ENCODE measurements at places on chromosomes 11 and 22.

DNA sequence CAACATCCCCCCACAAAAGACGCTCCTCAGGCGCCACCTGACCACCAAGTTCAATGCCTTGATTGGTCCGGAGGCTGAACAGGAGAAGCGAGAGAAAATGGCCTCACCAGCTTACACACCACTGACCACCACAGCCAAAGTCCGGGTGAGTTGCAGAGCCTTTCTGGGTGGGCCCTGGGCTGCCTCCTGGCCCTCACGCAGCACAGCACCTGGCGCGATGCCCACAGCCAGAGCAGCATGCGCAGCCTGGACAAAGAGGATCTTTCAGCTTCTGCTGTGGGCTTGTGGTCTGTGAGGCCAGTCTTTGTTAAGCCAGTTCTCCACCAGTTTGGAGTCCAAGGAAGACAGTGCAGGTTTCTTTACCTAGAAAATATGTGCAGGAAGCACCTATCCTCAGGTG, 21.6 kb downstream of the CYB5R2 start:
- no peak for DNase-seq

GRCh38 chr11:70432065-70432464, 33.7 kb downstream of the CTTN start:
- DNase-seq, result no peak

- no peak for DNase-seq
Measured at GRCh38 chr11:69138265-69138664, 17.5 kb upstream of the SMIM38 start.

DNA sequence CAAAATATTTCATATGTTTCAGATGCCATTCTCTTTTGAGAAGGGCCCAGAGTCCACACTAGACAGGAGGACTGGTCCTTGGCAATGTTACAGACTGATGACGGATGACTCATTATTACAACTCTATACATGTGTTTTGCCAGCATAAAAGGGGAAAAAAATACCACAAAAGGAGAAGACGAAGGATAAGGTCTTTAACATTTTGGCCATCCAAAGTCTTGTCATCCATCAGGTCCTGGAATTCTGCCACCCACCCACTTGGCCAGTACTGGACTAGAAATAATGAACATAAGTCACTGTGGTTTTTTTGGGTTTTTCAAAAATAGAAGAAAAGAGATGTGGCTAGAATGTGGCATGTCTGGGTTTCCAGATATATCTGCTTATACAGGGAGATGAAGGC, 57.7 kb upstream of the BDNF start:
- DNase-seq, result no peak

DNA sequence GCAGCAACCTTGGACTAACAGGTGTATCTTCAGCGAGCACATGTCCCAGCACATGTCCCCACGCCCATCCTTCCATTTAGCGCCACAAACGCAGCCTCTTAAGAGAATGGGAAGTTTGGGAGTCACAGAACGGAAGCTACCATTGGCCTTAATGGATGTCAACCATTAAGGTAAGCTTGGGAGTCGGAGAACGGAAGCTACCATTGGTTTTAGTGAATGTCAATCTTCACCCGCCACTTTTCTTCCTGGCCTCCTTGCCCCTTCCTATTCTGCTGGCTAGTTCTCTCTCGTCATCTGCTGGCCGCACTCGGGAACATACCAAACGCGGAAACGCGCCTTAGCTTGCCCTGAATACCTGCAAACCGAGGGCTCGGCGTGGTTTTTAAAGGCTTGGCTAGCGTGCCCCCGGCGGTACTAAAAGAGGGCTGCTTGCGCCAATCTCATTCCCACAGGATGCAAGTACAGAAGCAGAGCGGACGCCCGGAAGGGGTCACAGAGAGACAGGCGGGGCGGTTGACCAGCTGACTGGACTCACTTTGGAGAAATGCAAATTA, 24.3 kb downstream of the GLYATL1 start:
- DNase-seq, result no peak

DNA sequence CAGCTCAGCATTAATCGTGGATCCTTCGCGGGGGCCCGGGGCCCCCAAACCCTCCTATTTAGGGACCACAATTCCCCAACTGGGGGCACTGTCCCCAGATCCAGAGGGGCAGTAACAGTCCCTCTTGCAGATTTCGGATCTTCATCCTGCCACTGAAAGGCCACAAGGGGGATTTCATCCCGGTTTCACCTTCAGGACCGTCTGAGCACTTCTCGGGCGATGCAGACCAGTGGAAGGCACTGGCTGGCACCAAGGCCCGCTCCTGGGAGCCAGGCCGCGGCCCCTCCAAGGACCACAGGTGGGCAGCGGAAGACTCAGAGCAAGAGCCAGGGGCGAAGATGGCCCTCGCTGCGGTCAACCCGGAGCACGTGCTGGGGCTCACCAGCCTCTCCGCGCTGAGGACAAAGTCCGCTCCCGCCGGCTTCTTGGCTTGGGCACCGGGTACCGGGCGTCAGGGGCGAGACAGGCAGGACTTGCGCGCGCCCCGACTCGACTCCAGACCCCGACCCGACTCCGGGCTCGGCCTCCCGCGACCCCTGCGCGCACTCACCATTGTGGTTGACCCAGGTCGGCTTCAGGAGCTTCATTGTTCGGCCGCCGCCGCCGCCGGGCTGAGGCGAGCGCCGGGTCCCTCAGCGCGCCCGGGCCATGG, 517 bp downstream of the HIRA start:
- no peak for DNase-seq

DNA sequence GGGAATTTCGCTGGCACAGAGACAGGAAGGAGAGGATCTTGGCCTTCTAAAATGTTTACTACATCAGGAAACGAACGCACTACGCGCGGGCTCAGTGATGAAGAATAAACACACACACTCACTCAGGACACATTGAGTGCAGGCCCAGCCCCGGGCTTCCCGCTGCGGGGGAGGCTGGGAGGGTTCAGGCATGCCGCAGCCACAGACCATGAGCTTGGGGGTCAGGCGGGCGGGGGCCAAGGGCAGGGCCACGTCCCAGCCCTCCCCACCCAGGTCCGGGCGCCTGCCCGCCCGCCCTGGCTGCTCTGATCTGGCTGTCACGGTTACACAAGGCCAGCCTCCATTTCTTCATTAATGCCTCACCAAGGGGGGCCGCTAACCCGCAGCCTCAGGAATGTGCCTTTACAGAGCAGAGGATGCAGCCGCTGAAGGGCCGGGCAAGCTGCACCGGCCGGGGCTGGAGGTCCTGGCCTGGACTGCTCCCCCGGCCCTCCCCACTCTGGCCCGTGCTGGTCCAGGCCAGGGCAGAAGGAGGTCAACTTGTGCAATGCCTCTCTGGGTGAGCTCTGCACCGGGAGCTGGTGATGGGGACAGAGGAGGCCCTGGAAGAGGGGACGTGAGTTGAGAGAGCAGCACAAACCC, 41.7 kb downstream of the IGF2 start:
- no peak for DNase-seq

- DNase-seq, result no peak
Measured at GRCh38 chr11:33211580-33211979, 45.6 kb upstream of the HIPK3 start.

- DNase-seq, result no peak
Measured at GRCh38 chr11:134583397-134583990, 171.5 kb upstream of the B3GAT1 start.

- DNase-seq, result no peak
Measured at GRCh38 chr11:1221848-1222311, 986 bp upstream of the MUC5B start.

DNA sequence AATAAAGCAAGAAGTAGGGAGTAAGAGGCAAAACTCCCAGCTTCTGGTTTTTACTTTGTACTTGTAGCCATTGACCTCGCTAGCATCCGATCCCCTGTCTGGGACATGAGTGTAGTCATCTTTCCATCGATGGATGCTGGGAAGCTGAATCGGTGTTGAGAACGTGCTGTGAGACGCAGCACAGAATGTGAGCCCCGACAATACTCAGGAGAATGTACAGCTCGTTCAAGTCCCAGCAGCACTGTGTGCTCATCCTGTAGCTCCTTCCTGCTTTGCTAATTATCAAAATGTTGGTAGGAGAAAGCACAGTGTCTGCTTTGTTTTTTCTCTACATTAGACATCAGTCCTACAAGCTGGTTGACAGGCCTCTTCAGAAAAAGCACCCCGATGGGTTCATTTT, 56.6 kb downstream of the JAM3 start:
- no peak for DNase-seq

DNA sequence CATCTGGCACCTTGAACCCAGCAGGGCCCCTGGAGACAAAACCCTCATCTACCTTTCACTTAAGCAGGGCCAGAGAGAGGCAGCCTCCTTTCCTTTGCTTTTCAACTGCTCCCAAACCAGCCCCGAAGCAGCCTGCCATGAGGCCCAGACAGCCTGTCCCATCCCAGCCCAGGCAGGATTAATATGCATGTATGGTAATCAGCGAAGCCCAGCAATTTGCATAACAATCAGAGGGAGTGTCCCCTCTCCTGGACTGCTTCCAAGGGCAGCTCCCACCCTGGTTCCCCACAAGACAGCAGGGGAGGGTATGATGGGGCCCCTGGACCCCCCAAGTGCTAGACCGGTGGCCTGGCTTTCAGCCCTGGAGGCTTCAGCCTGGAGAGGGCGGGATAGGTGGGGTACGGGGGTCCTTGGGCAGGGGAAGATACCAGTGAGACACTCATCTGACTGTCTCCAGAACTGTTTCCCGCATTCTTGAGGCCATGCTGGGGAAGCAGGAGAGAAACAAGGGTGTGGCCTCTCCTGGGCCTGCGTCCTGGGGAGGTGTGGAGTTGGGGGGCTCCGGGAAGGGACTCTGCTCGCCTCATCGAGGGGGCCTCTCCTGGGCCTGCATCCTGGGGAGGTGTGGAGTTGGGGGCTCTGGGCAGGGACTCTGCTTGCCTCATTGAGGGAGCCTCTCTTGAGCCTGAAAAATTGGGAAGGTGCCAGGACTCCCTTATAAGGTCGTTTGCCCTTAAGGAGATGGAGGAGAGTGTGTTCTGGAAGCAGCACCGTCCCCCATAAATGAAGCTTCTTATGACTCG, 93.2 kb upstream of the PRR5 start:
- no peak for DNase-seq

DNA sequence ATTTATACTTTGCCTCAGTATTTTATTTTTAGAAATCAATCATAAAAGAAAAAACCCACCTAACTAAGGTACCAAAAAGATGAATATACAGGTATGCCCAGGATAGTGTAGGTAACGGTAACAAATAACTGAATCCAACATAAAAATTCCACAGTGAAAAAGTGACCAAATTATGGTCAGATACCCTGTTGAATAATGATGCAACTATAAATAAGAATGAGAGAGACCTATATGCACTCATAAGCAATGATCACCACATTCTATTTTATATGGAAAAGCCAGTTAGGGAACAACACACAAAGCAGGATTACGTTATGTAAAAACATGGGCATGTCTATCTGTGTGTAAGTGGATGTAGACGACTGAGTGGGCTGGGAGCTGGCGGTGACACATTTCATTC, 7.0 kb upstream of the ZNF74 start:
- DNase-seq, result no peak

DNA sequence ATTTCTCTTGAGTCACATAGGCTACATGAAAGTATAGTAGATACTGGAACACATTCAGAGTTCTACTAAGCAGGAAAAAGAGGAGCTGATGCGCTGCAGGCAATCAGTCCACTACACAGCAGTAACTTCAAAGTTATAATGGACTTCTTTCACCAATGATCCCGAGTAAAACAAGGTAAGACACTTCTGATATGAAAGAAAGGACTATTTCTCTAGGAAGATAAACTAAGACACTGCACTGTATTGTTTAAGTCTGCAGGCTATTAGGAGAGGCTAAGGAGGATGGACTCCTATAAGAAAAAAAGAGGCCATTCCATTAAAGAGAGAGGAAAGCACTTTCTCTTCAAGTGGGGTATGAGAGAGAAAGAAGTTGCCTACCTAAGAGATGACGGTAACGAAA, 31.6 kb upstream of the ARL14EP start:
- DNase-seq, result no peak

DNA sequence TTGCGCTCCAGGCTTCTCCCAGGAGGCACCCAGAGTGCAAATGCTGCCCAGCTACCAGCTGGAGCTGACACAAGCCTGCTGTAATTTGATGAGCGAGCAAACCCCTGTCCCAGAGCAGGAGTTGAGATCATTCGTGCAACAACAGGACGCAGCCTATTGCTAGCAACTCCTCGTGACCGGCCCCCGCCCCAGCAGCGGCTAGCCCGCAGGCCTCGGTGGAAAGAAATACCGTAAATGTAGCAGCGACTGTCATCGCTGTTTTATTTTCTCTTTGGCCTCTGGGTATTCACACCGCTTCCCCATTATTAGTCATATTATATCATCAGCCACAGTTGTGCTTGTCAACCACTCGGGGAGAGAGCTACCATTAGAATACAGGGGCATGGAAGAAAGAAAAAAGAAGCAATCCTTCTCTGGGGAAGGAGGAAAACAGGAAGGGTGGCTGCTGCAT, 59.2 kb upstream of the ATXN10 start:
- no peak for DNase-seq

DNA sequence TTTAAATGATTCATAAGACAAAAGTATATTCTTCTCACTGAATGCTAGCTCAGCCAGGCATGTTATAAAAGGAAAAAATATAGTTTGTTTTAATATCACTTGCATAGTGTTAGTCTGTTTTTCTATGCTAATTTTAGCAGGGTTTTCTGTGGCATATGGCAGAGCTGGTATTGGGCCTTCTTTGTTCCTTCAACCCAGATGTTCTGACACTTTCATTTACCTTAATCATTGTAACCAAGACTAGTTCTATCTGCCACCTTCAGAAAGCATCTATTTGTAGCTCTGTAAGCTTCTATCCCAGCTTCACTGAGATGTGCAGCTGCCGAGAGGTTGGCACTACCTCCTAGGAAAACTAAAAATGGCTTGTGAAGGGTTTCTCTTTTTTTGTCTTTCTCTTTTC, 338.7 kb downstream of the GUCY1A2 start:
- no peak for DNase-seq

DNA sequence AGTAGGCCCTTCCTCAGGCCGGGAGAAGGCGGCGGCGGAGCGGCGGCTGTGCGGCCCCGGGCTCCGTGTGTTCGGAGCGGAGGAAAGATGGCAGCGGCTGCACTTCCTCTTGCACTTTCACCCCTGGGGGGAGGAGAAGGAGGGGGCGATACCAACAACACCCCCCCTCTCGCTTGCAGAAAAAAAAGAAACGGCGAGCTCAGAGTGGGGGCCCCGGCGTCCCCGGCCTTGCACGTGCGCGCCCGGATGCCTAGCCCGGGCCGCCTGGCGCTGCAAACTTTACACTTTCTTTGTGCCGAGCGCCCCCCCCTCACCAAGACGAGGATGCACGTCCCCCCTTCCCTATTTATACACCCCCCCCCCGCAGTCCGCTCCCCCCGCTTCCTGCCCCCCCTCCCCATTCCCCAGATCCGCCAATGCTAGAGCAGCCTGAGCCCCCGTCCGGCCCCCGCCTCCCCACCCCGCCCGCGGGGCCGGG, at the start of gene PATZ1:
TSS of gene PATZ1 (minus strand) at position 92 of the 478 bp plus-strand sequence. CDS start 744 bp downstream, outside the sequence.
- DNase-seq, result peak; percentile 51

All from stimulated activated CD4-positive, alpha-beta T cell treated with anti-CD3 and anti-CD28 coated beads, Interleukin-1b, Interleukin-23, amount 100 ng/mL, for 1 hour (primary cell).